NCI-H1417 treated with DMSO at 0.1 percent for 48 hours (cell line): ENCODE measurements at places on chromosomes 7 and 10.

DNA sequence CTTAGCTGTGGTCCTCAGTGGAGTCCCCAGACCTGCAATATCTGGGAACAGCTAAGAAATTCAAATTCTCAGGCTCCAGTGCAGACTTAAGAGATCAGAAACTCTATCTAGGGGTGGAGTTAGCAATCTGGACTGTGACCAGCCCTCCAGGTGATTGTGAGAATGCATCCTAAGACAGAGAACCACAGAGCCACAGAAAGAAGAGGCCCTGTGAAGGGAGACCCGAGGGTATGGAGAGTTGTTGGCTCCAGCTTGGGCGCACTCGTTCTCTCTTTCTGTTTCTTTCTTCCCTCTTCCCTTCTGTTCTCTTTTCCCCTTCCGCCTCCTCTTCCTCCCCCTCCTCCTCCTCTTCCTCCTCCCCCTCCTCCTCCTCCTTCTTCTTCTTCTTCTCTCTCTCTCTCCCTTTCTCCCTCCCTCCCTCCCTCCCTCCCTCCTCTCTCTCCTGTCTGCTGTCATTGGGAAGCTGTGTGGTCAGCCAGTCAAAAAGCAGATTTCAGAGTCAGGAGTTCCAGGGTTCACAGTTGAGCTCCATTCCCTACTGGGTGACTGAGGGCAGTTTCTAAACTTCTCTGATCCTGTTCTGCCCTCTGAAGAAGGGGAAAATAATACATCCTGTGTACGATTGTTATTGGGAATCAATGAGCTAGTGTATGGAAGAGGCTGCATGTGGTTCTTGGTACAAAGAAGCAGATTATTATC lies 62.1 kb upstream of the STEAP1B start:
- no peak for DNase-seq

DNA sequence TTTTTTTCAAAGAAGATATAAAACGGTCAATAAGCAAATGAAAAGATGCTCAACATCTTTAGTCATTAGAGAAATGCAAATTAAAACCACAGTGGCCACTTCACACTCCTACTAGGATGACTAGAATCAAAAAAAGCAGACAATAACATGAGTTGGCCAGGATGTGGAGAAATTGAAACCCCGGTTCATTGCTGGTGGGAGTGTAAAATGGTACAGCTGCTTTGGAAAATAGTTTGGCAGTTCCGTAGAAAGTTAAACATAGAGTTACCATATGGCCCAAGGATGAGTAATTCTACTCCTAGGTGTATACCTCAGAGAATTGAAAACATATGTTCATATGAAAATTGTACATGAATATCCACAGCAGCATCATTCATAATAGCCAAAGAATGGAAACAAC lies 573.3 kb downstream of the GALNT17 start:
- no peak for DNase-seq

- no peak for DNase-seq
These were observed 578 bp downstream of the ZNF713 start for GRCh38 chr7:55887821-55888247.

DNA sequence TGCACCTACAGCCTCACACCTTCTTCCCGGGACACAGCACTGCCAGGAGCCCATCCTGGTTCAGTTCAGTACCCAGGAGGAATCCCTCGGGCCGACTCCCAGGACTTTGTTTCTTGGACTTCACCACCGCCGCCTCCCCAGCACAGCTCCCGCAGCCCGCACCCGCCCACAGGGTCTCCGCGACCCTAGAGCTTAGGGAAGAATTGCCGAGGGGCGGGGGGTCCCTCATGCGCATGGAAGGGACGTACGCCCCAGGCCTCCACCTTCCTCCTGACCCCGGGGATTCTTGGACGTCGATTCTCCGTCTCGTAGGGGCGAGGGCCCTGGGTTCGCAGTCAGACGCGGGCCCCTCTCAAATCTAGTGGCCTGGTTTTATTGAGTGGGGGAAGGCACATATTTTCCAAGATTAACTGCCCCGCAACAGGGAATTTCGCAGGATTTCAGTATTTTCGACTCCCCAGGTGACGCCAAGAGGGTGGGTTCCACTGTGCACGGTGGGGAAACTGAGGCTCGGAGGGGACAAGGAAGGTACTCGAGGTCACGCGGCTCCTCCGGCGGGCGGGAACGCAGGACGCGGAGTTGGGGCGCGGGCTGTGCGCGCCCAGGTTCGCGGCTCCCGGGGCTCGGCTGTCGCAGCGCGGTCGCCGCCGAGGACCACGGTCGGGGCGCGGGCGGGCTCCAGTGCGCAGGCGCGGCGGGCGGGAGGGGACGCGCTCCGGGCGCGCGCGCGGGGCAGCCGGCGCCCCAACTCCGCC lies at the start of gene ADCY1:
Gene ADCY1, plus strand, starts transcription at position 708 of the 755 bp plus-strand sequence. CDS start 176 bp downstream, outside the sequence.
- DNase-seq: no peak

GRCh38 chr7:149220534-149220933 lies 18.9 kb upstream of the ZNF212 start:
- no peak for DNase-seq
